NCI-H1417 treated with DMSO at 0.1 percent for 48 hours (cell line): ENCODE measurements at places on chromosomes 7 and 10.

DNA sequence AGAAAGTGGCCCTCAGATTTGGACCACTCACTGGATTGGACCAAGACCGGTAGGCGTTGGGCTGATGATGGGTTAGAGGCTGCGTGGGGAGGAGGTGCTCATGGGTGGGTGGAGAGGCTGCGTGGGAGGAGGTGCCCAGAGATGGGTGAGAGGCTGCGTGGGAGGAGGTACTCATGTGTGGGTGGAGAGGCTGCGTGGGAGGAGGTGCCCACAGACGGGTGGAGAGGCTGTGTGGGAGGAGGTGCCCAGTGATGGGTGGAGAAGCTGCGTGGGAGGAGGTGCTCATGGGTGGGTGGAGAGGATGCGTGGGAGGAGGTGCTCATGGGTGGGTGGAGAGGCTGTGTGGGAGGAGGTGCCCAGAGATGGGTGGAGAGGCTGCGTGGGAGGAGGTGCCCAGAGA lies 346.3 kb downstream of the PAXIP1 start:
- DNase-seq: no peak

GRCh38 chr7:40969641-40970040 lies 733.2 kb downstream of the INHBA start:
- DNase-seq: no peak

DNA sequence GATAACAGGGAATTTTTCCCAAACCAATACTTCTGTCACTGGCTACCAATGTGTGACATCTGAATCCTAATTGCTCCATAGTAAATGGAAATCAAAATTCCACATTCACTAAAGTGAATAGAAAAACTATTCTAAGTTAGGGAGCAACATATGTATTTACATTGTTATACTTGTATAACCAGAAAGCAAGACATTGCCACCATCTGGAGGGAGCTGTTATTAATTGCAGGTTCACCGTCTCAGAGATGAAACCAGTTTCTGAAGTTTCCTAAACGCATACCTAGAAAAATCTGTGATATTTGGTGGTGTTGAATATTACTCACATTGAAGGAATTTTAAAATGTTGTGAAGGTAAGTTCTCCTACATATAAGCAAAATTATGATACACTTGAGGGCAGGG lies 390.1 kb downstream of the NXPH1 start:
- no peak for DNase-seq

- no peak for DNase-seq
Observed at GRCh38 chr7:101177644-101178043, 2.4 kb downstream of the NAT16 start.

DNA sequence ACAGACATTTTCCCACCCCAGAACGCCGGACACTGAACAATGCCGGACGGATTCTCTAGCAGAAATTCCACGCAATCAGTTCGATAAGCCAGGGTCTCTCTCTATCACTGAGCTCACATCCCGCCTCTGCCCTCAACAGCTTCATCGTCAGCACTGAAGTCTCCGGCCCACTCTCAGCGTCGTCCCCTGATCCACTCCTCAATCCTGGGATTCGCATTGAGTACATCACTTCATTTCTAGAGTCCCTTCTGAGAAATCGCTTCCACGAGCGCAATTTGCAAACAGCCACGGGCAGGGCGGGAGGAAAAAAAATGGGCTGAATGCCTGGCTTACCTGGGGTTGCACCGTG lies 365 bp downstream of the YME1L1 start:
- no peak for DNase-seq

DNA sequence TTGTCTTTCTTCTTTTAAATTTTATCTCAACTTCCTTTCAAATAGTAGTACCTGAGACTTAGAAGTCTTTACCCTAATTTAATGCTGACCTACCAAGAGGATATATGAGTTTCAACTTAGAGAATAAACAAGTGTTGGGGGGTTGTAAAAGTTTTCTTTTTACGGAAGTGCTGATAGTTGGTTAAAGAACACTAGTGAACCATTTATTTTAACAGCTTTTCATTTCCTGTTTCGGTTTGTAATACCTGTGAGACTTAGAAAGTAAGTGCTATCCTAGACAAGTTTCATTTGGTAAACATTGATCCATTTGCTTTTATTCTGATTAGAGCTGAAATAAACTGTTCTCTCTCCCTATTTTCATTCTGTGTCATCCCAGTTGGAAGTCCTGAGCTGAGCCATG lies 683.1 kb upstream of the SORCS1 start:
- no peak for DNase-seq

- no peak for DNase-seq
Observed at GRCh38 chr10:124109261-124109660, 15.9 kb upstream of the CHST15 start.

- no peak for DNase-seq
Observed at GRCh38 chr10:71761541-71762113, 11.7 kb downstream of the VSIR start.

DNA sequence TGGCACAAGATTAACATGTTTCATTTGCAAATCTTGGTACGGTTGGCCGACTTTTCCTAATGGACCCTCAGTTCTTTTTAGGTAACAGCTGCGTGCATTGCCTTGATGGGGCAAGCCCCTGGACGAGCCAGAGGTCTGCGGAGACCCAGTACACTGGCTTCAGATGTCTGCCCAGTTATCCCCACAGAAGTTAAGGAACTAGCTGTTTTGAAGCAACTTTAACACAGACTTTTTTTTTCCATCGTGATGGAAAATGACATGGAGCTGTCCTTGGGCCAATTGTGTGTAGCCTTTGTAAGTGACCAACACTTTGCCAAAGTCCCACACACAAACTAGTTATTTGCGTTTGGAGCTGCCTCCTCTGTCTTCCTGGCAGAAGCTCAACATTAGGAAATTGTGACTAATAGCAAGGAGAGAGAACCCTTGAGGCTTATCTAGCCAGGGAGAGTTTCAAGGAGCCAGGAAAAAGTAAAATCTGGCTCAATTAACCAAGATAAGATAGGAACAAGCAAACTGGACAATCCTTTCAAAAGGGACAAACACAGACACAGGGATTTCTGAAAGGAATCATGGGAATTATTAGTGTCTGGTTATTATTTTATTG lies 99.6 kb upstream of the BMPER start:
- no peak for DNase-seq

GRCh38 chr10:34585422-34586112 lies 229.5 kb downstream of the PARD3 start:
- no peak for DNase-seq

DNA sequence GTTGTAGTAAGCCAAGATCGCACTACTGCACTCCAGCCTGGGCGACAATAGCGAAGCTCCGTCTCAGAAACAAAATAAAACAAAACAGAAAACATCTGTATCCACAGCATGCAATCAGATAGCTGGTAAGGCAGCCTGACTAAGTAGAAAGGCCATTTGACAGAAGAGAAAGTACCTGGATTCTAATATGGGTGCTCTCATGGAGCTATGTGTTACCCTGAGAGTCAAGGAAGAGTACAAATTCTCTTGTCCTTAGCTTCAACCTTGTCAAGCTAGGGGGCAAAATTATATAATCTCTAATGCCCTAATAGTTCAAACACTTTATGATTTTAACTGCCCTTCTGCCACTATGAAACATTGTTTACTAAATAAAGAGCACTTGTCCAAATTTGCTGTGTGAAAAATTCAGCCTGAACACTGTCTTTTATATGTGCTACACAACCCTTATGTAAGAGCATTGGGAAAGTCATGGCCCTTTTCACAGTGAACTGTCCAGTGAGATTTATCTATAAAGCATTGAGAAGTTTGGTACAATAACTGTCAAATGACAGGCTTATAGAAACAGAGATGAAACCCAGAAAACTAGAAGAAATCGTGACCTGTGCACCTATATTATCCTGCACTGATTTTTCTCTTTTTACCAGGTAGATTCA lies 51.2 kb upstream of the PRKG1 start:
- no peak for DNase-seq
